CD4-positive, CD25-positive, alpha-beta regulatory T cell (primary cell): ENCODE measurements at places on chromosomes 12 and 14. TPM values are rescaled to one million over a fixed set of nuclear protein-coding genes. Genes with fewer than 3 reads are reported as not detected.

DNA sequence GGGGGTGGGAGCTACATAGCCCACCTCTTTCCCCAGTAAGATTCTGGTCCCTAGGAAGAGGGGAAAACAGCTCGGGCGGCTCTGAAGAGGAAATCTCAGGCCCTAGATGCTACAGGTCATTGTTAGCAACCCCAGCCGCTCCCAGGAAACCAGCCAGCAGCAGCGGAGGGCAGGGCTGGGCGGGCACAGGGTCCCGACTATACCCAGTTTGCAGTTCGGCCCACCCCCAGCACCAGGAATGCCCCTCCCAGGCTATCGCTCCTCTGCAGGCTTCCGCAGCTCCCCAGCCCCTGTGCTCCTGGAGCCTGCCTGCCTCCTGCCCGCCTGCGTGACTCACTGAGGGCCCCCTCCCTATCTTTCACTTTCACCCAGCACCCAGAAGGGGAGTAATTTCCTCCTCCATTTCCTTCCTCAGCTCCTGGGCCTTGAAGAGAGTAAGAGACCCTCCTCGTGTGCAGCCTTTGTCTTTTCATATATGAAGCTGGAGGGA is 27.2 kb upstream of the PNMA1 start:
- H3K27me3 ChIP-seq, result no peaks in the 10 kb centered on the region
- H3K27ac ChIP-seq, result peak overlapping the region; percentile 76
- peak; percentile 44 for DNase-seq
- peaks cover 18% of the 10 kb centered on the region for H3K36me3 ChIP-seq
- H3K4me3 ChIP-seq, result peak overlapping the region; percentile 65

- DNase-seq, result no peak
- no peak overlapping the region for H3K27ac ChIP-seq
- no peak overlapping the region for H3K4me3 ChIP-seq
- H3K4me1 ChIP-seq, result no peaks in the 10 kb centered on the region
Measured at GRCh38 chr12:116867523-116867922, 13.7 kb downstream of the HRK start.

DNA sequence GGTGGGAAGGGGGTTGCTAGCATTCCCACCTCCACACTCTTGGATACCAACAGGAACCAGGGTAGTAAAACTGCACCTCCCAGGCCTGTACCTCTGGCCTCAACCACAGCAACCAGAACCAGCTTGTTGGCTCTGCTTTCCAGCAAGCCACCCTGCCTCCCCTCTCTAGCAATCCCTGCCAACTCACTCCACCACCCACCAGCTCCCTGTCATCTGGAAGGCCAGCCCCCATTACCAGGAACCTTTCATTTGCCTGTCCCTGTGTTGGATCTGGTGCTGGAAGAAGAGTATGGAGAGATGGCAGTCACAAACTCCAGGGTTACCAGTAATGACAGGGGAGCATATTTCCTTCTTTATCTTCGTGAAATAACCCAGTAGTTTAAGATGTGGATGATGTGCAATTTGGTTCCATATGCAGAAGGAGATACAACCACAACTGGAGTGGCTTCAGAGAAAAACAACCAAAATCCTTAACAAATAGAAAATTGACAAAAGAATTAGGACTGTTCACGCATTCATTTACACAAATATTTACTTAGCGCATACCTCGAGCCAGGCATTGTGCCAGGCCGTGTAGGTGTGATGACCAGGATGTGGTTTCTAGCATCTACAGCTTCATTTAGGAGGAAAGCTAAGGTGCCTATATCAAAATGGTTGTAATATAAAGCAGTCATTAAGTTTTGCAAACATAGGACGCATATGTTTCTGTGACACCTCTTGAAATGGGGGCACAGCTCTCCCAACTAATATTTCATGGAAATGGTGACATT is 3.4 kb downstream of the B4GALNT3 start:
- H3K36me3 ChIP-seq, result no peaks in the 10 kb centered on the region
- H3K27me3 ChIP-seq, result peaks cover 14% of the 10 kb centered on the region
- H3K27ac ChIP-seq, result no peak overlapping the region
- peaks cover 17% of the 10 kb centered on the region for H3K4me1 ChIP-seq

DNA sequence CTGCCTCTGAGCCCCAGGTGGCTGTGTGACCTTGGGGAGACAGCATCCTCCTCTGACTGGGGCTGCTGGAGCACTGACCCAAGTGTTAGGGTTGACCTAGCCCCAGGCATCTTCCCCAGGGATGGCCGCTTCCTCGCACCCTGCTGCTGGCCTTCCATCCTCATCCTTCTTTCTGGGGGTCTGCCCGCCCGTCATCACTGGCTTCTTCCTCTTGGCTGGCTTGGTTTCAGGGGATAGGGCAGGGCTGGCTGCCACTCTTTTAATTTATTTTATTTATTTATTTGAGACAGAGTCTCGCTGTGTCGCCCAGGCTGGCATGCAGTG is 3.5 kb downstream of the TEDC1 start:
- no peak overlapping the region for H3K4me3 ChIP-seq
- no peak overlapping the region for H3K27ac ChIP-seq
- no peaks in the 10 kb centered on the region for H3K27me3 ChIP-seq
- peaks cover 18% of the 10 kb centered on the region for H3K4me1 ChIP-seq
- DNase-seq, result no peak

- no peak overlapping the region for H3K27ac ChIP-seq
- H3K27me3 ChIP-seq, result no peaks in the 10 kb centered on the region
- H3K36me3 ChIP-seq, result no peaks in the 10 kb centered on the region
- no peak for DNase-seq
- H3K4me3 ChIP-seq, result no peak overlapping the region
Measured at GRCh38 chr12:79351251-79351650, 339.5 kb downstream of the PAWR start.

DNA sequence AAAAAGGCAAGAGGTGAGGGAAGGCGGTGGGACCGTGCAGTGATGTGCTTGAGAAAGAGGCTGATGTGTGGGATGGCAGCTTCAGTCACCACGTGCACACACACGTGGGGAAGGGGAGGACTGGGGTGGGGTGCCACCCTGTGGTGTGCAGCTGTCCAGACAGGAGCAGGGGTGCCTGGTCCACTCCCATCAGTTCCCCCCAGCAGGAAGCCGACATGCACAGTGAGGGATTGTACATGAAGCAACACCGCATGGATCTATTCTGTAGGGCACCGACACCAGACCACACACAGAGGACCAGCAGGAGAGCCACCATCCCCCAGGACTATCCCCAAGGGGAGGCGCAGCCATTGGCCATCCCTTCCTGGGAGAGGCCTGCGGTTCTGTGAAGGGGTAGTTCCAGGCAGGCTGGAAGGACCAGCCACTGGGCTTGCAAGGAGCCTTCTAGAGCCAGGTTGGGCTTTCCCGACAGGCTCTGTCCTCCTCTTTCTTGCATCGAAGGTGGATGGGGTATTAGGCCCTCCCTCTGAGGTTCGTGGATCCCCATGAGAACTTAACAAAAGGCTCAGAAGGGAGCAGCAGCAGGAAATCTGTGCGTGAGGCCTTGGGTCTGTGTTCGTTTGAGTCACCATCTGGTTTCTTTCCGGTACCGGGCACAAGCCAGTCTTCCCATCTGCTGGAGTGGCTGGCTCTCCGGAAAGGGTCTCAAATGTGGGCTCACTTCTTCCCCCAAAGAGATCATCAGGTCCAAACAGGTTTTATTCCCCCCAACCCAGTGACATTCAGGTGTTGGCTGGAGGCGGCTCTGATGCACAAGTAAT is 59.8 kb downstream of the PLEKHG3 start:
- no peaks in the 10 kb centered on the region for H3K36me3 ChIP-seq
- no peak overlapping the region for H3K4me3 ChIP-seq
- peaks cover 28% of the 10 kb centered on the region for H3K4me1 ChIP-seq
- no peak for DNase-seq
- no peak overlapping the region for H3K27ac ChIP-seq

DNA sequence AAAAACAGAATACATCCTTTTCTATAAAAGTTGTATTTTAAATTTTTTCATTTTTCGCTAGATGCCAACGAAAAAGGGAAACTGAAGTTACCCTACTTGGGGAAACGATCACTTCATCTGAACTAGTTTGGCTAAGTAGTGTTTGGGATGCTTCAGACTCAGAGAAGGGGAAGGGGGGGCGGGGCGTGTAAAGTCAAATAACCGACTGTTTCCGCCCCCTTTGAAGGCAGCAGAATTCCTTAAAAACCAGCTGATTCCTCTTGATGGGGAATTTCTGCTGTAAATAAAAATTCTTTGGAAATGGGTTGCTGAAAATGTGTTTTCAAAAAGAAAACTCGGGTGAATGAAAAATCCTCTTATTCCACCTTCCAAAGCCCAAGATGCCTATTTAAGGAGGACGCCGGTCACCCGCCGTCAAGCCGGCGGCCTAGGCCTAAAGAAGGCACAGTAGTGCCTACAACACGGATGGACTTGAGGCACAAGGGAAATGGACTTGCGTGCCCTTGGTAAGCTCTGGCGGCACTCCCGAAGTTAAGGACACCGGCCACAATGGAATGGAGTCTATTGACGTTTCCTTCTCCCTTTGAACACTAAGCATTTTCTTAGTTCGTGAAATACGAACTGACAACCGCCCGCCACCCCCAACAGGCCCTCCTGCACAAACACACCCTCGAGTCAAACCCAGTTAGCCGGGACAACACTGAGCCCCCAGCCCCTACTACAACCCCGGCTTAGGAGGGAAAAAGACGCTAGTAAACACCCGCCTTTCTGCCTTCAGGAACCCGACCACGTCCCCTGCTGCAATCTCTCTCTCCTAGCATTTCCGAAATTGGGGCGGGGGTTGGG is 1.9 kb downstream of the ATXN2 start:
- no peaks in the 10 kb centered on the region for H3K36me3 ChIP-seq
- peak; percentile 14 for DNase-seq
- H3K4me3 ChIP-seq, result peak overlapping the region; percentile 78
- H3K27me3 ChIP-seq, result no peaks in the 10 kb centered on the region

DNA sequence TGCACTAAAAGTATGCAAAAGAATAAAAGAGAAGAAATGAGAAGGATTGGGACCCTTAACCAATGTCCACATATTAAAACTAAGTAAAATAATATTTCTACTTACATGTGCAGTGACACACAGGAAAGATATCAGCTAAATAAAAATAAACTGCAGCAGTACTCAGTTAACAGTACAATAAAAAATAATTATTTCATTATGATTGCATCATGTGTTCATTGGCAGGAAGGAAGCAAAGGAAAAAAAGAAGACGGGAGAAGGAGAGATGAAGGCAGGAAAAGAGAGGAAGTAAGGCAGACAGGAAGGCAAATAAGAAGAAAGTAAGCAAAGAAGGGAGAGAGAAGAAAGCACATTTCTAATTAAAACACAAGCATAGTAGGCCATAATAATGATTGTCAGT is 33.0 kb downstream of the RASSF9 start:
- H3K4me1 ChIP-seq, result no peaks in the 10 kb centered on the region
- DNase-seq, result no peak
- no peak overlapping the region for H3K27ac ChIP-seq
- H3K36me3 ChIP-seq, result no peaks in the 10 kb centered on the region
- no peak overlapping the region for H3K4me3 ChIP-seq

- no peak overlapping the region for H3K27ac ChIP-seq
- no peak overlapping the region for H3K4me3 ChIP-seq
- no peak for DNase-seq
- H3K4me1 ChIP-seq, result peaks cover 11% of the 10 kb centered on the region
Measured at GRCh38 chr12:39464976-39465695, 22.2 kb upstream of the KIF21A start.

GRCh38 chr12:46956451-46957035 is 122.9 kb upstream of the PCED1B start:
- H3K4me1 ChIP-seq, result no peaks in the 10 kb centered on the region
- no peaks in the 10 kb centered on the region for H3K36me3 ChIP-seq
- H3K27ac ChIP-seq, result no peak overlapping the region
- H3K4me3 ChIP-seq, result no peak overlapping the region

- DNase-seq, result no peak
- no peaks in the 10 kb centered on the region for H3K4me1 ChIP-seq
- H3K36me3 ChIP-seq, result no peaks in the 10 kb centered on the region
- no peak overlapping the region for H3K27ac ChIP-seq
Measured at GRCh38 chr12:22759769-22760674, 135.1 kb downstream of the ETNK1 start.

- no peak overlapping the region for H3K4me3 ChIP-seq
- no peaks in the 10 kb centered on the region for H3K36me3 ChIP-seq
- H3K27ac ChIP-seq, result no peak overlapping the region
- H3K27me3 ChIP-seq, result no peaks in the 10 kb centered on the region
- DNase-seq, result no peak
- no peaks in the 10 kb centered on the region for H3K4me1 ChIP-seq
Measured at GRCh38 chr14:101359221-101360053, 201.9 kb upstream of the DIO3 start.

DNA sequence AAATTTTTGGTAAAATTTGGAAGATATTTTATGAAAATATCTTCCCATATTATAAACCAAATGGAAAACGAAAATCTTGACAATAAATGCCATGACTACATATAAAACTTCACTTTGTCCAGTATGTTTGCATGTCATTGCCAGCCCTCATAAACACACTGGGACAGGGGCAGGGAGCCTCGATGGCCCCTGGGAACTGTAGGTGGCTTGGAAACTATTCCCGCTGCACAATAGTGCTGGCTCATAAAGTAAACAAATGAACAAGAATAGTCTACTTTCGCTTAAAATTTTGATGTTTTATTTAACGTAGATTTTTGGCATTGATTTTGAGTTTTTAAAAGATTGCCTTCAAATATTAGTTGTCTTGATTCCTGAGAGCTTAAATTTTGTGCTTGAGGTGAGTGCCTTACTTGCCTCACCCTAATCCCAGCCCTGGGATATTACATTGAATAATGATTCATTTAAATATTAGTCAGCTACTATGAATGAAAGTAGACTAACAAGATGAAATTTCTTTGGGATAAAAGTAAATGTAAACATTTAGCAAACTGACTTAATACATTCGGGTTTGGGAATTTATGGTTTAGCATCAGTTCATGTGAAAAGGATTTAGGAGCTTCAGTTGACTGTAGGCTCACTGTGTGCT is 74.0 kb upstream of the PKP2 start:
- DNase-seq, result no peak
- H3K27me3 ChIP-seq, result no peaks in the 10 kb centered on the region

DNA sequence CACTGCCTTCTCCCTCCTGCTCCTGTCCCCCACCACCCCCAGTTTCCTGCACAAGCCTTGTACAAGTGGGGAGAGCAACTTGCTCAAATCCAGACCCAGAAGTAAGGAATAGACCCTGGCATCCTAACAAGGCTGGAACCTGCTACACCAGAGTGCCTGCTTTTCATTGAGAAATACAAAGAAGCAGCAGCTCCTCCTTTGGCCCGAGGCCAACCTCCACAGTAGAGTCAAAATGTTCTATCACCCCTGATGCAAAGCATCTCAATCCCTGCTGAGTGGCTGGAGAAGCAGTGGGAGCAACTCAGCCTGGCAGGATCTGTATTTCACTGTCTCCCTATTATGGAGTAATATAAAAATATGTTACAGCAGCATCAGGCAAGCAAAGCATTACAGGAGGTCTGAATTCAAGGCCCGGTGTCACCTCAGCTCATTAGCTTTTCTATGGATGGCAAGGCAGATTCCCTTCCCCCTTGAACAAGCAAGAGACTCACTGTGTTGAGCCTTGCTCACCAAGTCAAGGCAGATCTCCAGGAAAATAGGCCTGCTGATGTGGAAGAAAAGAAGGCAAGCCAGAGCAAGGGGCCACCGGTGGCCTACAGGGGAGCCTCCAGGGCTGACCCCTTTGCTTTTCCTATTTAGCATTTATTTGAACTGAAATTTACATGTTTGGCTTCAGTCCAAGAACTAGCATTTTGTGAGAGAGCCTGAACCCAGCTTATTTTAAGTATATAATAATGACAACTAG is 186.3 kb upstream of the EGLN3 start:
- DNase-seq, result no peak
- no peak overlapping the region for H3K4me3 ChIP-seq
- H3K4me1 ChIP-seq, result no peaks in the 10 kb centered on the region
- H3K27ac ChIP-seq, result no peak overlapping the region

The TMTC1 gene
- polyA plus RNA-seq, result not detected

The TESPA1 gene
- 78.0 TPM for polyA plus RNA-seq

The TSPAN9 gene
- 0.38 TPM for polyA plus RNA-seq

The FGF6 gene
- polyA plus RNA-seq, result not detected

The CCDC177 gene
- not detected for polyA plus RNA-seq
